KBM-7 (cell line): ENCODE measurements at places on chromosomes 3 and 15.

GRCh38 chr3:134680796-134681521, 30.1 kb upstream of the KY start:
- DNase-seq = no peak

- DNase-seq = peak; percentile 24
These were observed 21.8 kb downstream of the MGLL start for GRCh38 chr3:127800508-127800907.

DNA sequence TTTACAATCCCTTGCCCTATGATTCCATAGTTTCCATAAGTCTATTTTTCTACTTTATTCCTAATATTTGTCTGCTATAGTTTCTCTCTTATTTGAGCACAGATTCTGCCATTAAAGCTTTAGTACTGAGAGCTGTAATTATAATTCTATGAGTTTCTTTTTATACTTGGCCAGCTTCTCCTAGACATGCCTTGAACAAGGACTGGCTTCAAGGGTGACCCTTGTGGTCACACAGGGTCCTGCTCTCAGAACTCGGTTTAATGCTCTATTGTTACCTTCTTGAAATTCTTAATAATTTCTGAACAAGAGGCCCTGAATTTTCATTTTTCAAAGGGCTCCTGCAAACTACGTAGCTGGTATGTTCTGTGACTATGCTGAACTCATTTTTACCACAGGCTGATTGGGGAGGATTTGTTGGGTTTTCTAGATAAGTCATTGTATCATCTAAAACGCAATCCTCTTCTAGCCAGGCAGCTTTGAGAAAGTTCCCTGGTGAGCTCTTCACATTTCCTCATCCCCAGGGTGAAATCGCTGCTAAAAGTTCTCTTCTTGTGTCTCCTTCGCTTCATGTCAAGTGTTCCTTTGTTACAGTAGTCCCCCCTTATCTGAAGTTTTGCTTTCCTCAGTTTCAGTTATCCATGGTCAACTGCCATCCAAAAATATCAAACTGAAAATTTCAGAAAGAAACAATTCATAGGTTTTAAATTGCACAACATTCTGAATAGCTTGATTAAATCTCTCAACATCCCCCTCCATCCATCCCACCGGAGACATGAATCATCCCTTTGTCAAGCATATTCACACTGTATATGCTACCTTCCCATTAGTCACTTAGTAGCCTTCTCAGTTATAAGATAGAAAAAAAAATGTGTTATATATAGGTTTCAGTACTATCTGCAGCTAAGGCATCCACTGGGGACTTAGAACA, 12.6 kb upstream of the PLCL2 start:
- no peak for DNase-seq

DNA sequence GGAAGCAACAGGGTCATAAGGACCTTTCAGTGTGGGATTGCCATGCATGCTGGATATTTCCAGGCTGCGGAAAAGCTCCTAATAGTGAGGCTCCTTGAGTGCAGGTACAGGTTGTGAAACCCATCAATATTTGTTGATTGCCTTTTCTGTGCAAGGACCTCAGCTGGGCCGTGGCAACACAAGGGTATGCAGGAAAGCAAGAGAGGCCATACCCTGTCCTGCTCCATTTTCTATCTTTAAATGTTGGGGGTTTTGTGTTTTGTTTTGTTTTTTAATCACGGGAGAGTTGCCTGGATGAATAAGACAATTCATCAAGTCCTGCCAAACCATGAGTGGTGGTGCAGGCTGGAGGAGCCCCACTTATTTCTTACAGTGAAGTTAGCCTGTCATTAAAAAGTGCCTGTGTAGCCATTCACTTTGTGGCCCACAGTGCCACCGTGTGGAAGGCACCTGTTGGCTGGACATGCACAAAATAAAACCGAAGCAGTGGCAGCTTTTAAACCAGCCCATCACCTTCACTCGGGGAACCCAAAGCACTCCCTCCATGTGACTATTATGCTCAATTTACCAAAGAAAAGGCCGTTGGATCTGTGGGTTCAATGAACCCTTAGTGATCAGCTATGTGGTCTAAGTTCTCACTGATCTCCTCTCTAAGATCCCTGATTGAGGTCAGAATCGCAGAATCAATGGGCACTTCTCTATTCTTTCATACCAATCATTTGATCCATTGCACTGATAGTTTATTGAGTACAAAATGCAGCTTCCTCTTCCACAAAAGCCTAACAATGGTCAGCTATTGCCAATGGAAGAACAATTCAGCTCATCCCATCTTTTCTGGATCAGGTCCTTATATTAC, 42.2 kb downstream of the CLDN18 start:
- DNase-seq = peak; percentile 57

DNA sequence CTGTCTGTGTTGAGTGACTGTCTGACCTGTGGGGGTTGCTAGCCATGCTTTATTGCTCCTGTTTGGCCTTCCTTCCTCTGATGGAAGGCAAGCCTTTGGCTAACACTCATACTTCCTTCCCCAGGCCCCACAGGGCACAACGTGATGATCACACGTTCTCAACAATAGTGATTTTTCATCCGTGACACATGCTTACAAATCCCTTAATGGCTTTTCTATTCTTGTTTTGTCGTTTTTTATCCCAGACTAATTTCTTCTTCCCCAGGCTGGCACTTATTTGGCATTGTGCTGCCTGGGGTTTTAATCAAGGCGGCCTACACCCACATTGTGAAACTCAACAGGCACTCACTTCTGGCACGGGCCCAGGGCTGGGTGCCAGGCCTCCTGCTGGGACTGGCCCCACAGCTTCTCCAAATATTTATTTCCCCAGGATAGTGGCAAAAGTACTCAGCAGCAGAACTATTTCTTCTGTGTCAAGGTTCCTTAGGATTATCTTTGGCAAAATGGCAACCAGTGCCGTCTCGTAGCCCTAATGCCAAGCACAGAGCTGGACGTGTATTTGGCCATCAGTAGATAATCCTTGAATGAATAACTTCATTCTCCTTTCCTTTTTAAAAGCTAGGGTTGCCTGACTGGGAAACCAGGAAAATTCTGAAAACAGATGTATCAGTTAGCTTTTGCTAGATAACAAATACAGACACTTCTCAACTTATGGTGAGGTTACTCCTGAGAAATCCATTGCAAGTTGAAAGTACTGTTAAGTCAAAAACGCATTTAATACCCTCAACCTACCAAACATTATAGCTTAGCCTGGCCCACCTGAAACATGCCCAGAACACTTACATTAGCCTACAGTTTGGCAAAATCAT, 30.6 kb downstream of the CMTM7 start:
- DNase-seq = peak; percentile 67

- no peak for DNase-seq
These were observed 72.3 kb downstream of the ITGB5 start for GRCh38 chr3:124814620-124815421.

DNA sequence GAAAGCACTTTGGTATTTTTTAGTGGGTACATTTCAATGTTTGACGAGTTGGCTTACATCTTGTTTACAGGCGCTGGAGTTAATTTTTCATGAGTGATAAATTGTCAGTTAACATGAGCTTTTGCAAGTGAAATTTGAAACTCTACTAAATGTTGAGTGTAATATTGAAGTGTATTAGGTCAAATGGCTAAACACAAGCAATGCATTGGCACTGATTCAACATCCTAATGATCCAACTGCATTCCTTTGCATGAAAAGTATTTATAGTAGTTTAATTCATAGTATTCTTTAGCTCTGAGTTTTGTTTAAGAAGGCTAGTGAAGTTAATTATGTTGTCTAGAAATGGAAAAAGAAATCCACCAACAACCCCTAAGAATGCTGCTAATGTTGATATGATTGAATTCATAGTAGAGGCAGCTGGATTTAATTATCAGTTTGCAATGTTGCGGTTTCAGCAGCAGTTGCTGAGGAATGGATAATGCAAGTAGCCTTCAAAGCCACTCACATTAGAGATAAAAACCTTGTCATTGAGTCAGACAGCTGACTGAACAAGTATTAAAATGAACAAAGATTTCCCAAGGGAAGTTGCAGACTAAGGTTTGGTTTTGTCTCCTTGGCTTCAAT, 245.6 kb upstream of the GOLIM4 start:
- no peak for DNase-seq

GRCh38 chr3:122427857-122428471, 12.1 kb upstream of the WDR5B start:
- no peak for DNase-seq

- DNase-seq = no peak
These were observed 179.9 kb downstream of the ZIC1 start for GRCh38 chr3:147589016-147589415.

DNA sequence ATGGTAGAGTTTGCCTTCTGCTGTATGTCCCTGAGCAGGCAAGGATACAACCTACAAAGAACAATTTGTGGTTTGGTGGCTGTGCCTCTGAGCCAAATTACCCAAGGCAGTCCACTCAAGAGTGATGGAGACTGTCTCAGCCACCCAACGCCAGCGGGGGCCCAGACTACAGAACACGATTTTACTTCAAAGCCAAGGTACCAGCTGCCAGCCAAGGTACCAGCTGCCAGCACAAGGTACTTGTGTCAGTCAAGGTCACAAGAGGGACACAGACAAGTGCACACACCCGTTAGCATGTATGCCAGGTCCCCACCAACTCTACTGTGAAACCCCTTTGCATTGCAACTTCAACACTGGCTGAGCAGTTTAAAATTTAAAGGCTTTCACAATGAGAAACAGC, 23.5 kb downstream of the COLQ start:
- DNase-seq = no peak

DNA sequence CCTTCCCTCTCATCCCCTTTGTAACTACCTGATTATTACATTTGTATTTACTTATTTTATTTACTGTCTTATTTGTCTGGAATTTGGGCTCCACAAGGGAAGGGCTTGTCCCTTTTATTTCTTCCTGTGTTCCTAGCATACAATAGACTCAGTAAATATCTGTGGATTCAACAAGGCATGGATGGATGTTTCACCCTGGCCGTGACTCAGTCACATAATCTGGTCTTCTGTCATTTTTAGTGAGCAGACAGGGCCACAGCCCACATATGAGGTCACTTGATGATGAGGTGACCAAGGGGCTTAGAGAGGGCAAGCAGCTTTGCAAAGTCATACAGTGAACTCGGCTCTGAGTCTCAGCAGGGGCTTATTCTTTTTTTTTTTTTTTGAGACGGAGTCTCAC, 7.8 kb upstream of the DAG1 start:
- DNase-seq = no peak

DNA sequence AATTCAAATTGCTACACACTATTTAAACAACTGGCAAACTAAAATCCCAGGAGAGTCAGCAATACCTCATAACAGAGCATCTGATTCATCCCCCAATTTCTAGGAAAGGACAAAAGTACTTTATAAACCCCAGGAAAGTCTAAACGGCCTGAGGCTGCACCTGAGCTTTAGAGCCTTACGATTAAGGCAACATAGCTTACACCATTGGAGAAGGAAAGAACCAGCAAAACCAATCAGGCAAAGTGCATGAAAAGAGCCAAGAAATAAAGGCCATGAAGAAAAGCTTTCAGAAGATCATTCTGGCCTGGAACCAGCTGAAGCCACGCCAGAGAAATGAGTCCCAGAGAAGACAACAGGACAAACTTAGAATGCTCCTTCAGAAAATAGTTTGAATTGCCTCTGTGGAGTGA, 48.1 kb downstream of the PTPN9 start:
- peak; percentile 51 for DNase-seq

DNA sequence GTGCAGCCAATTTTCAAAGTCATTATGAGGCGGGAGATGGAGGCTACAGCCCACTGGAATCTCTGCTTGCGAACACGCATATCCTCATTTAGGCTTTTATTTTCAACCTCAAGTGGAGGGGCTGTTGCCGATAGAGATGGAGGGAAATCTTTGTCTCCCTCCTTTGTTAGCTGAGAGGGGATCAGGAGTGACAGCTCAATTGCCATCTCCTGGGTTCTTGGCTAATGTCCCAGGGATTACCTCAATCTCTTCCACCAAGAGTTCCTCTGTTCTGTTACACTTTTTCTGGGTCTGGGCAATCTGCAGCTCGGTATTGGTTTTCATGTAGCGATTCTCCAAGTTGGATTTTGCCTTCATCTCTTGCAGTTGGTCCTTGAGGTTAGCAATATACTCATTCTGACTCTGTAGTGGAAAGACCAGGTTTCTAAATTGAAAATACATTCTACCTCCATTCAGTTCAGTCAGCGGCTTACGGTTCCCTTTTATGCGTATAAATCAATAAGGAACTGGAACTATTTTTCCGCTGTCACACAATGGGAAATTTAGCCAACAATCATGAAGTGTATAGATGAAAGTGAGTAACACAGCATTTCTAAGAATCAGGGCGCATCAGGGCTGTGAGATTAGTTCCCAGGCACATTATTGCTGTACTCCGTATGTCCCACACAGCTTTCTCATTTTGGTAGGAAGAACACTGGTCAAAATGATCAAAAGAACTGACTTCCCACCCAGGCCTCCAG, 36.2 kb upstream of the RPL35A start:
- no peak for DNase-seq

- DNase-seq = no peak
These were observed 111.3 kb upstream of the ARRDC4 start for GRCh38 chr15:97849183-97849582.

DNA sequence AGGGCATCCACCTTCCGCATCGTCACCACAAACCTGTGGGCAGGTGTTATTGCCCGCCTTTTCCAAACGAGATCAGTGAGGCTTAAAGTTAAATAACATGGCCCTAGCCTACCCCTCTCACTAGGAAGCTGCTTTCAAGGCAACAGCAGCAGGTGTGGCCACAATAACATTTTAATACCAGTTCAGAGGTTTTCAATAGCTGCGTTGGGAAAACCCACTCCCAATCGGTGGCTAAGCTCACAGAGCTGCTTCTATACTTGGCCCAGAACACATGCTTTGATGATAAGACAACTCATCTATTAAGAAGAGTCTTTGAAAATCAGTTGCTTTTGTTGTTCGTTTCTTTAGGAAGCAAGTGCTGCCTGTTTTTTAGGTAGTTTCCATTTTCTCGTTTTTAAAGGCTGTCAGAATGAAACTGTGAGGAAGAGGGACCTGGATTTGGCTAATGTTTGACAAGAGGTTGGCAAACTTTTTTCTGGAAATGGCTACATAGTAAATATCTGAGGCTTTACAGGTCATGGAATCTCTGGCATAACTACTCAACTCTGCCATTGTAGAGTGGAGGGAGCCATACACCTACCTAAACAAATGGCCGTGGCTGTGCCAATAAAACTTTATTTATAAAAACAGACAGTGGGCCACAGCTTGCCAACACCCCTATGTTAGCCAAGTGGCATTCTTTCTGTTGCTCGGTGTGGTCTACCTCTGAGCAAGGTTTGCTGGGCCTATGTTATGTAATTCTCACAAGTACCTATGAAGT, 179.6 kb downstream of the FEZF2 start:
- no peak for DNase-seq

GRCh38 chr3:33579178-33579510, 138.9 kb downstream of the CLASP2 start:
- DNase-seq = no peak

DNA sequence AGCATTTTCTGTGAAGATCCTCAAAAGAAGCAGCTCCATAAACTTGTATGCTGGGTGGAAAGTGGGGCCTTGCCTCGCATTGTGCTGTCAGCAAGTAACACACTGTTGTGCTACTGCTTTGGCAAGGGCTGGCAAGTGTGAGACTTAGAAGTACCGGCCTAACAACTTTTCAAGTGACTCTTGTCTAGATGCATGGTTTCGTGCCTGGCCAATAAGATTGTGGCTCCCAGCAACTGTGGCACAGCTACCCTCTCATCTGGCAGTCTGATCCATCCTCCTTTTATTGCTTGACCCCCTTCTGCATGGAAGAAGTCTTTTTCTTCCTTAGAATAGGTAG, 79.4 kb upstream of the VEPH1 start:
- no peak for DNase-seq
